ENCODE measurements at places on chromosomes 12 and 14.

DNA sequence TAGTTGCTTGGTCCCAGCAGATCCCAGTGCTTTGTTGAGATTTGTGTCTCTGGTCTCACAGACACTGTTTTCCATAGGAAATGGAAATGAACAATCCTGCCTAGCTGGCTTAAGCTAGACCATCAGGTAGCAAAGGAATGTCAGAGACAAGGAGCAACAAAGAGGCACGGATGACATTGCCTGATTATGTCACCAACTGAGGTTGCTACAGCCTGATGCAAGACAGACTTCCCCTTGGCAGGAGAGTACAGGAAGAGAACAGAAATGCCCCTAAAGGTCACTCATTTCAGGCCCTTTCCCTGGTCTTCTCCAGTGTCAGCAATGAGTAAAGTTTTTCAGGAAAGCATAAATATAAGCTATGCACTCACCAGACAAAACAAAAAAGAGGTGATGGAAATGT is 2.0 kb upstream of the PRB2 start:
- DNase-seq, result no peak

DNA sequence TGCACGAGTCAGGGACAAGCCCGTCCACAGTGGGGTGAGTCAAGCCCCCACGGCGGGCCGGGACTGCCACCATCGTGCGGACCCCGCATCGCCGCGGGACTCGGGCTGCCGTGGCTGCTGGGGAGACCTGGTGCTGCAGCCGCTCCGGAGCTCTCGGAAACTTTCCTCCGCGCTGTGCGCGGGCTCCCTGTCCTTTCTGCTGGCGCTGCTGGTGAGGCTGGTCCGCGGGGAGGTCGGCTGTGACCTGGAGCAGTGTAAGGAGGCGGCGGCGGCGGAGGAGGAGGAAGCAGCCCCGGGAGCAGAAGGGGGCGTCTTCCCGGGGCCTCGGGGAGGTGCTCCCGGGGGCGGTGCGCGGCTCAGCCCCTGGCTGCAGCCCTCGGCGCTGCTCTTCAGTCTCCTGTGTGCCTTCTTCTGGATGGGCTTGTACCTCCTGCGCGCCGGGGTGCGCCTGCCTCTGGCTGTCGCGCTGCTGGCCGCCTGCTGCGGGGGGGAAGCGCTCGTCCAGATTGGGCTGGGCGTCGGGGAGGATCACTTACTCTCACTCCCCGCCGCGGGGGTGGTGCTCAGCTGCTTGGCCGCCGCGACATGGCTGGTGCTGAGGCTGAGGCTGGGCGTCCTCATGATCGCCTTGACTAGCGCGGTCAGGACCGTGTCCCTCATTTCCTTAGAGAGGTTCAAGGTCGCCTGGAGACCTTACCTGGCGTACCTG is 1.1 kb downstream of the PDE3A start:
- no peak for DNase-seq

GRCh38 chr12:40820794-40821484 is 128.7 kb downstream of the CNTN1 start:
- DNase-seq, result no peak

GRCh38 chr12:108561852-108562347 is 496 bp upstream of the ISCU start:
- no peak for DNase-seq

DNA sequence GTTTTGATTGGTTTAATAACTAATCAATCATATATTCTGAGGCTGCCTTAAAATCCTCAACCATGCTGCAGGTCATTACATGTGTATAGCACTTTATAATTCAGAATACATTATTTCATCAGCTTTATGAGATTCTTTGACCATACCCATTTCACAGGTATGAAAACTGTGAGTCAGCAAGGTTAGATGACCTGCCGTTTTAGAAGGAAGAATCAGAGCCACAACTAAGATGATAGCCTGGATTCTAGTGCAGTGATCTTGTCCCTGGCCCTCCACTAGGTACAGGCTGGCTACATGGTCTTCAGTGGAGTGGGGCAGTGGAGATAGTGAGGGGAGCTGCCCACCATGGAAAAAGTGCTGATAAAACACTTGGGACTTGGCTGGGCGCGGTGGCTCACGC is 154.4 kb upstream of the MAX start:
- DNase-seq, result no peak

DNA sequence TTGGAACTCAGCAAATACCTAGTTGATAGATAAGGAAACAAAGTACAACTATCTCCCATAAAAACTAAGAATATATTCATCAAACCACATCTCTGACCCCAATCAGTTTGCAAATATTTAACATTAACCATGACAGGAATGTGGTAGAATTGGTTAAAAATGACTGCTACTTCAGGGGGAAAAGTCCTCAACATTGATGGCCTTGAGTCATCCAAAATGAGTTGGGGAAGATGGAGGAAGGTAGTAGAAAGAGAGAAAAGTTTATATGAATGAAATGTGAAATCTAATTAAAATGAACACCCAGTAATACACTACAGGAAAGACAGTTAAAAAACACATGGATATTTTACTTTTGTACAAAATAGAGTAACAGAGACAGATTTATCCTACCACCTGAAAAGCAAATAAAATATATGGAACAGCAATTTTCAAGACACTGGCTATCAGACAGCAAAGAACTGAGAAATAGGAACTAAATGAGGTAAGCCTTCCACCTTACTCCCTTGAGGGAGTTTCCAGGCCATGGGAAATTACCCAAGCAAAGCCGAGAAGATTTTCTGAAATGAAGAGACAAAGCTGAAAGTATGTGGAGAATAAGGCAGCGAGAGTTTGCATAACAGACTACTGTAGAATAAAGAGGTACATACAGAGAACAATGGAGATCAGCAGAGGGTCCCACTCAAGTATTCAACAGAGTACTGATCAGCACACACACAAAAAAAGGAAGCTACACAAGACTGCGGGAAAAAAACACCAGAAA is 49.6 kb downstream of the TC2N start:
- no peak for DNase-seq

GRCh38 chr12:41254004-41254914 is 66.1 kb downstream of the PDZRN4 start:
- no peak for DNase-seq

GRCh38 chr14:68813318-68813838 is 20.5 kb upstream of the ZFP36L1 start:
- DNase-seq, result no peak

DNA sequence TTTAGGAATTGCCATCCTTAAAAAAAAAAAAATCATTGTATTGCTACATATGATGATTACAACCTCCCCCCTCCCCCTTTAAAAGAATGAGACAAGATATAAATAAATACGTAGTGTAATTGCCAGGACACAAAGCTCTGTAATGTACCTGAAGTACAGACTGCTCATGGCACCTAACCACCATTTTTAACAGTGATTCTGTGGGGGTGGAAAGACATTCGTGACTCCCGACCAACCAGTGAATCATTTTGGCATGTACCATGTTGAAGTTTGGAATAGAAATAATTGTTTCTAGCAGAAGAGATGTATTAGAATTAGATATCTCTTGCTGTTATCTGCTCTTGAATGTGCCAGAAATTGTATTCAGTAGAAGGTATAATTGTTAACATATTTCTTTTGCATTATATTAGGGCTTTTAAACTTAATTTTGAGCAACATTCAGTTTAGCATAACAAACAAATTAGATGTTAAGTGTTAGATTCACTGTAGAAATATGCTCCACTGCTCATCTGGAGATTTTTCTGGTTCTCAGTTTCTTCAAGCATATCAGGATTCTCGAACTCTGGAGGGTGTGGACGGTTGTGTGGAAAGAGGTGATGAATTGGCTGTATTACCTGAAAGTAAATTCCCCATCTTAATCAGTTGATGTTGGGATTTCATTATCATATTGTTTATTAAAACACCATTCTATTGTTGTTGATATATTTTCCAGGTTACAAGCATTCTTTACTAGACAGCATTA is 31.1 kb downstream of the FRS2 start:
- peak; percentile 50 for DNase-seq

GRCh38 chr12:3551386-3551785 is 60.4 kb downstream of the PRMT8 start:
- DNase-seq, result no peak

DNA sequence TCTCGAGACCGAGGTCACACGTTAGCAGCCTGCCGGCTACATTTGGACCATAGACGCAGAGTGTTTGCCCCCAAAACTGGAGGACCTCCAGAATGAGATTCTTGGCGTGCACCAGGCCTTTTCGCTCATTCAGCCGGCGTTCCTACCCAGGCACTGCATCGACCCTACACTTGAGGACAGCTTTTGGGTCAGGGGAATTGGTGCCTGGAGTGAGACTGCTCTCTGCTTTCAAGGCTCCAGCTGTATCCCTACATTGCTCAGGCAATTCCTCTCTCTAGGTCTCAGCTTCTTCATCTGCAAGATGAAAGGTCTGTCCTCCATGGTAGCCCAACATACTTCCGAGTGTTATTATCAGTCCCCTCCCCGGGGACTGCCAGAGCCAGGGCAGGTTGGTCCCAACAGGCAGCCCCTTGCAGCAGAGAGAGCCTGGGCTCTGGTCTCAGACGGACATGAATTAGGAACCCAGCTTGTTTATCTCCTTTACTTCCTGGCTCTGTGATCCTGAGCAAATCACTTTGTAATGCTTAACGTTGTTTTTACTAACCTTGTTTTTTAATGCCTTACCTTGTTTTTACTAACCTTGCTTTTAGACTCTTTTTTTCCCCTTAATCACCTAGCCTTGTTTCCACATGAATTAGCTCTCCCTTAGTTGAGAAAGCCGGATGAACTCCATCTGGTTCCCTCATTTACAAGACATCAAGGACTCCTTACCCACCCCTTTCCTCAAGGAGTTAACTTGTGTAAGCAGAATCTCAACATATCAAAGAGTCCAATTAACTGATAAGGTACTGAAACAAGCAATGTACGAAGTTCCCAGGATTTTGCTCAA is 892 bp downstream of the TCHP start:
- no peak for DNase-seq

- no peak for DNase-seq
Observed at GRCh38 chr12:18721452-18721851, 16.4 kb downstream of the PLCZ1 start.

DNA sequence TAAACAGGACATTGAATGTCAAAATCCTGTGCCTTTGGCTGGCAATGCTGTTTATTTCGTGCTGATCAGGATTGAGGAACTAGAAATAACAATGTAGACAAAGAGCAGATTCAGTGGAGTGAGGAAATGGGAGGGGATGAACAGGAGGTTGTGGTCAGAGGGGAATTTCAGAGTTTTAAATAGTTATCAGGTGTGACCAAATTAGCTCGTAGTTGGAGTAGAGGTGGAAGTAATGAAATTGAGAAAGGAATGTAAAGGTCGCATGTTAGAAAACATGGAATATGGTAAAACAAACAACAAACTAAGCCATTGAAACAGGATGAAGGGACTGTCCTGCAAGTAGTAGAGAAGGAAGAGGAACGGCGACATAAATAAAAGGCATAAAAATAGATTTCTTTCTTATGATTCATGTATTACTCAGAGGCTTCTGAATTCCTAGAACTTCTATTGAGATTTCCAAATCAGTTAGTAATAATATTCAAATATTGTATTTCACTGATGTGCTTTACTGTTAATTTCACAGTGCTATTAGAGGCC is 9.5 kb upstream of the SAV1 start:
- DNase-seq, result peak; percentile 39

DNA sequence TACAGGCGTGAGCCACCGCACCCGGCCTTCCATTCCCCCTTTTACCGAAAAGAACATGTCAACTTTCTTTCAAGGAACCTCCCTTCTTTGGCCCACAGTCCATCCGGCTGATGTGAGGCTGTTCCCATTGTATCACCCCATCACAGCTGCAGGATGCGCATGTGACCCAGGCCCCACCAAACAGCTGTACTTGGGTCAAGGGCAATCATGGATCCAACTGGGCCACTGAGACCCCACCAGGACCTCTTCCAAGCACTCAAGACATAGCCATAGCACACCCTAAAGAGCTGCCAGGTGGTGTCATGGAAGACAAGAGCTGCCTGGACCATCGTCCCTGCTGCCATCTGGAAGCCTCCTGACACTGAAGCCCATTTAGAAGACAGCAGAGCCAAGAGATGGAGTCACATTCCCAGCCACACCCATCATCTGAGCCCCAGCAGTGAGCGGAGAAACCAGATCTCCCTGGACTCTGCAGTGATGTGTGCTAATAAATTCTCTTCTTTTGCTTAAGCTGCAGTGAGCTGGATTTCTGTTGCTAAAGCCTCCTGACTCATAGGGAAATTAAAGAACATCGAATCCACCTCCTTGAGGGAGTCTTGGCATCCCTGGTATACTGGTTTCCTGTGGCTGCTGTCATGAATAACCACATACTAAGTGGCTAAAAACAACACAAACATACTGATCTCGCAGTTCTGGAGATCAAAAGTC is 105.6 kb downstream of the KSR2 start:
- DNase-seq, result peak; percentile 66

DNA sequence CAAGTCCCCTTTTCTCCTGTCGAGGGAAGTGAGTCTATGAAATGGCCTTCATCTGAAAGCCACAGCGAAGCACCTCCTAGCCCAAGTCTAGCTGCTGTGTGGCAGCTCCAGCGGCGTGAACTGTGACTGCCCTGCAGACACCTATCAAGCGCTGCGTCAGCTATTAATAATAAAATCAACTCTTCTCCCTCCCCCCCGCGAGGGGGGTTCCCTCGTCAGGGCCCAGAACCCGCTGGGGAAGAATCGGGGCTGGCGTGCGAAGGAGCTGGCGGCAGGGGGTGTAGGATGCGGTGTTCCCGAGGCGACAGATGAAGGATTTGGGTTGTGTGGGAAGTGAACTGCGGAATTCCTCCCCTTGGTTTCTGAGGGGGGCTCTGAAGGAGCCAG is 662 bp upstream of the ATP2A2 start:
- DNase-seq, result no peak

GRCh38 chr12:4272424-4273272 is 914 bp upstream of the CCND2 start:
- DNase-seq, result no peak

GRCh38 chr14:68756734-68757133 is 36.1 kb downstream of the ZFP36L1 start:
- no peak for DNase-seq

Data from HFFc6 (cell line).